ENCODE measurements at places on chromosomes 12 and 14. TPM values are rescaled to one million over a fixed set of nuclear protein-coding genes. Genes with fewer than 3 reads are reported as not detected.

DNA sequence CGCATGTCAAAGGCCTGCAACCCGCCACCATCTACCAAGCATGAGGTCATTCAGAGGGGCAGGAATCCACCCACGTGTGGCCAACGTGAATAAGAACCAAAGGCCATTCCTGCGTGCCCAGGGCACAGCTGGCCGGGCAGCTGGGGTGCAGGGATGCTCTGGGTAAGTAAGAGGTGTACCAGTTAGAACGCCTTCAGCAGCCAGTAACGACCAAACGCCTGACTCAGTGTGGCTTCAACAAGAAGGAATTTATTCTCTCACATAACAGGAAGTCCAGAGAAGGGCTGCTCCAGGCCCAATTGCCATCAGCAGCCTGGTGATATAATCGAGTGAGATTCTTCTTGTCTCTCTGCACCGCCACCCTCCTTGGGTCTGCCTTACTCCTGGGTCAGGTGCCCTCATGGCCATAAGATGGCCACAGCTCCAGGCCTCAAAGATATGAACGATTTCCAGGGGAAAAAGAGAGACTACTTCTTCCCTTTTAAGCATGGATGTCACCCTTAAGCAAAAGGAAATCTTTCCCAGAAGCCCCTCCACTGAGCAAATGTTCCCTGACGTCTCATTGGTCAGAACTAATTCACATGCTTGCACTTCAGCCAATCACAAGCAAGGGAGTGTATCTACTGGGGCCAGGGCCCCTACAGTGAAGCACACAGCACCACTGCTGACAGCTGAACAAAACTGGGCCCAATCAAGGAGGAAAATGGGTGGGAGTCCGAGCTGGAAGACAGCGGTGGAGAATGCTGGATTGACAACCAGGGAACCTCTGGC is 7.3 kb downstream of the TTC7B start:
- H3K27ac ChIP-seq, result no peak overlapping the region
- no peaks in the 10 kb centered on the region for H3K36me3 ChIP-seq
- no peaks in the 10 kb centered on the region for H3K27me3 ChIP-seq
- peaks cover 13% of the 10 kb centered on the region for H3K4me1 ChIP-seq

DNA sequence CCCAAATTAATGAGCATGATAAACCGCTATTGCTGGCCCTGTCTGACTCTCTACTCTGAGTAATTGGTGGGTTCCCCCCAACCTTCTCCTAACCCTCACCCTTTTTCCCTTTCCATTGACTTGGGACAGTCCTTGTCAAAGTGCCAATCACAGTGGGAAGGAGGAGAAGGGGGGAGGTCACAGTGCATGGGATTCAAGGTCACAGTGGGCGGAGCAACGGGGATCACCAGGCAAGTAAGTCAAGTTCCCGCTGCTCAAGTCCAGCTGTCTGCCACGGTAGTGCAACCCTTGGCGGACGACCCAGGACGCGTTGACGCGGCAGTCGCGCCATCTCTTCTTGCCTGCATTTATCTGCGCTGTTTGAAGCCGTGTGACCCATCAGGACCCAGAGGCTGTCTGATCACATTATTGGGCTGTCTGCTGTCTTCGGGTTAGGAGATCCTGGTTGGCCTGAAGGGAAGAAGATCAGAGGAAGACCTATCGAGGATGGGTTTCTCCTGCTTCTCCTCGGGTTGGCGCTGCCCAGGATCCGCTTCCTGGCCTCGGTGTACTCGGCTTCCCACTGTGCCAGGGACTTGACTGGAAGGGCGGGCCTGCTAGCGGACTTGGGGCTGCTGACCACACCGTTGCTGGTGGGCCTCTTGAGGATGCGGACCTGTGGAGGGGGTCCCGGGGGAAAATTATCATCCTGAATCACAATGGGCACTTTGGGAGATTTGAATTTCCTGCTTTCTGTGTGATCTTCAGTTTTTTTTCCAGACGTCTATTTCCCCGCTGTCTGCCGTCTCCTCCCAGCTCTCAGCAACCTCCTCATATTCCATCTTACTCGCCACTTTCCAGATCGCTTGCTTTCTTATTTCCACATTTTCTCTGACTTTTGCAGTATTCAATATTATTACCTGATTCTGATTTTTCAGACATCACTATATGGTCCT is 3.1 kb upstream of the MDM2 start:
- no peak for DNase-seq
- peaks cover 8% of the 10 kb centered on the region for H3K36me3 ChIP-seq
- no peak overlapping the region for H3K27ac ChIP-seq
- peaks cover 14% of the 10 kb centered on the region for H3K4me1 ChIP-seq
- no peaks in the 10 kb centered on the region for H3K27me3 ChIP-seq

DNA sequence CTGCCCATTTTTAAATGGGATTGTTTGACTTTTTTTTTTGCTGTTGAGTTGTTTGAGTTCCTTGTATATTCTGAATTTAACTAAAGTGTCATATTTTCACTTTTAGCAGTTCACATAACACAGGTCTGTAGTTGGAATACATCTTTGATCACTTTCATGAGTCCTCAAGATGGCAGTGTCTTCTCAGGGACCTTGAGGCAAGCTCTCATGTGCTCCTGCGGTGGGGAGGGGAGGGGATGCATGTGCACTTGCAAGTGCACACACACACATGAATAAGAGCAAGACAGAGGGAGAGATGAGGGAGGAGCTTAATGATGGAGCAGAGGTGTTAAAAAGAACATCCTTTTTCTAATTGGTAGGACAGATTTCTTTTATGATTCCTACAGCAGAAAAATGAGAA is 291.4 kb upstream of the OR4E1 start:
- H3K4me3 ChIP-seq, result no peak overlapping the region
- H3K27ac ChIP-seq, result no peak overlapping the region
- no peak for DNase-seq
- H3K36me3 ChIP-seq, result no peaks in the 10 kb centered on the region

DNA sequence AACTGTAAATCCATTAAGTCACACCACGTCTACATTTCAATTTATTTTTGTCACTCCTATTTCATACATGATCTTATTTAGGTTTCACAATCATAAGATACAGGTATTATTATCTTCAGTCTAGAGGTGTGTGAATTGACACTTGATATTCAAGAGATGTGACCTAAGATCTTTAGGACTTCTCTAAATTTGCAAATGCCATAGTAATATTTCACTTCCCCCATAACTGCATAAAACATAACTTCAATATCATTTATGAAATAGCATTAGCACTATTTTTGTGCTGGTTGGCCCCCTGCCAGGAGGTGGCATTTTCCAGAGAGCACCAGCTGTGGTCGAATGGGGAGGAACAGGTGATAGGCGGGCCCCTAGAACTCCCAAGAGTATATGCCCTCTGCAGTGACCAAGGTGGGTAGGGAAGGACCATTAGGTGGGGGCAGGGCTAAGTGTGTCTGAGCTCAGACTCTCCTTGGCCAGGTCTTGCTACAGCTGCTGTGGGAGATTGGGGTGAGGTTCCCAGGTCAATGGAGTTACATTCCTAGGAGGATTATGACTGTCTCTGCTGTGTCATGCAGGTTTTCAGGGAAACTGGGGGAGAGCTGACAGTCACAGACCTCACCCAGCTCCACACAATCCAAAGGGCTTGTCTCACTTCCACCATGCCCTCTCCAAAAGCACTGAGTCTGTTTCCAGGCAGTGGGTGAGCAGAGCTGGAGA is 49.2 kb upstream of the ERGIC2 start:
- H3K4me3 ChIP-seq, result no peak overlapping the region
- DNase-seq, result peak; percentile 39
- H3K27ac ChIP-seq, result no peak overlapping the region
- peaks cover 9% of the 10 kb centered on the region for H3K4me1 ChIP-seq
- H3K36me3 ChIP-seq, result no peaks in the 10 kb centered on the region

DNA sequence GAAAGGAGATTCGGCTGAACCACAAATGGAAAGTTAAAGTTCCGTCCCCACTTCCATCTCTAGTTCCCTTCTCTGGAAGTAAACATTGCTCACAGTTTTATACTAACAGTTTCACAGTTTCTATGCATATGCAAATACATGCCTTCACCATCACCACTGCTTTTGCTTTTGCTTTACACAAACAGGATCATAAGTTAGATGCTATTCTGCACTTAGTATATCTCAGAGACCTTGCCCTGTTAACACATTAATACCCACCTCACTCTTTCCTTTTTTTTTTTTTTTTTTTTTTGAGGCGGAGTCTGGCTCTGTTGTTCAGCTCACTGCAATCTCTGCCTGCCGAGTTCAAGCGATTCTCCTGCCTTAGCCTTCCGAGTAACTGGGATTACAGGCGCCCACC is 890 bp downstream of the TEP1 start:
- peak overlapping the region; percentile 83 for H3K4me3 ChIP-seq
- DNase-seq, result no peak
- H3K27me3 ChIP-seq, result no peaks in the 10 kb centered on the region
- peak overlapping the region; percentile 92 for H3K27ac ChIP-seq
- H3K4me1 ChIP-seq, result peaks cover 31% of the 10 kb centered on the region
- H3K36me3 ChIP-seq, result peaks cover 17% of the 10 kb centered on the region

DNA sequence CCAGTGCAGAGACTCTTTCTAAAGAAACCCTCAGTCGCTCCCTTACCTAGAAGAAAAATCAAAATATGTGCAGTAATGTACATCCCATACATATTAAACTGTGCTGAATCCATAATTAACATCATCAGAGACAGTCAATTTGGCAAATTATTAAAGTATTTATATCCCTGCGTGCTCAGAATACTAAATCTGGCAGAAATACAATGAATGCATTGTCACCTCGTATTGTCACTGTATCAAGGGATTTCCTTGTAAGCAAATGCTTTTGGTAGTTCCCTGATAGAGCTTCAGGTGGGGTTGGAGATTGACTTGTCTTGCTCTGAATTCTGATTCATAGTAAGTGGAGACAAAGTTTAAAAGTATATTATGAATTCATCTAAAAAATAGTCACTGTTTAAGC is 319.1 kb downstream of the PPFIA2 start:
- no peaks in the 10 kb centered on the region for H3K27me3 ChIP-seq
- DNase-seq, result no peak
- no peak overlapping the region for H3K27ac ChIP-seq
- no peaks in the 10 kb centered on the region for H3K36me3 ChIP-seq
- no peak overlapping the region for H3K4me3 ChIP-seq

DNA sequence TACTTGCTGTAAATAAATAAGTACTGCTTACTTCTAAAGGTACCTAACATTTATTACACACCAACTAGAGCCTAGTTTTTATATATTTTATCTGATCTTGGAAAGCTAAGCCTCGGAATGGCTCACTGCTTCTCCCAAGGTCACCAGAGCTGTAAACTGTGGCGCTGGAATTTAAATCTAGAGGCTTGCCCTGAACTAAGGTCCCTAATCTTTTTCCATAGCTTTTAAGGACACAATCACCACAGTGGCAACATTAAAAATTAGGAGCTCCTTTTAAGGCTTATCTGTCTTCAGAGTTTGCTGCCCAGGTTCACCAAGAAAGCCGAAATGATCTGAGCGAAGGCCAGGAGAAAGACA is 670 bp downstream of the CCNB1IP1 start:
- H3K4me3 ChIP-seq, result peak overlapping the region; percentile 73
- peaks cover 24% of the 10 kb centered on the region for H3K4me1 ChIP-seq
- H3K27ac ChIP-seq, result peak overlapping the region; percentile 86
- DNase-seq, result no peak

DNA sequence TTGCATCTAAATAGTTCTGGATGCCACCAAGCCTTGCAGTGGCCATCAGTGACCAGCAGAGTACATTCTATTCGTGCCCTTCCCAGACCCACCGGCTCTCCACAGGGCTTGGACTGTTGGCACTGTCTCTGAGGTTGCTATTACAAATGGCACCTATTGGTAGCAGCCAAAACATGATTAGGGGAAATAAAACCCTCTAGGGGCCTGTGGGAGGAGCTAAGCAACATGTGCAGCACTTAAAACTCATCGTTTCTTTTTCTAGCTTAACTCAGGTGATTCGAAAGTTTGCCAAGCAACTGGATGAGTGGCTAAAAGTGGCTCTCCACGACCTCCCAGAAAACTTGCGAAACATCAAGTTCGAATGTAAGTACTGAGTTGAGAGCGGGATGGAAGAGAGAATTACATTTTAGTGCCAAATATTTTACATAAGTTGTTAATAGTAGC is 65.4 kb upstream of the RIC8B start:
- H3K4me3 ChIP-seq, result no peak overlapping the region
- DNase-seq, result peak; percentile 50
- H3K27me3 ChIP-seq, result peaks cover 10% of the 10 kb centered on the region

DNA sequence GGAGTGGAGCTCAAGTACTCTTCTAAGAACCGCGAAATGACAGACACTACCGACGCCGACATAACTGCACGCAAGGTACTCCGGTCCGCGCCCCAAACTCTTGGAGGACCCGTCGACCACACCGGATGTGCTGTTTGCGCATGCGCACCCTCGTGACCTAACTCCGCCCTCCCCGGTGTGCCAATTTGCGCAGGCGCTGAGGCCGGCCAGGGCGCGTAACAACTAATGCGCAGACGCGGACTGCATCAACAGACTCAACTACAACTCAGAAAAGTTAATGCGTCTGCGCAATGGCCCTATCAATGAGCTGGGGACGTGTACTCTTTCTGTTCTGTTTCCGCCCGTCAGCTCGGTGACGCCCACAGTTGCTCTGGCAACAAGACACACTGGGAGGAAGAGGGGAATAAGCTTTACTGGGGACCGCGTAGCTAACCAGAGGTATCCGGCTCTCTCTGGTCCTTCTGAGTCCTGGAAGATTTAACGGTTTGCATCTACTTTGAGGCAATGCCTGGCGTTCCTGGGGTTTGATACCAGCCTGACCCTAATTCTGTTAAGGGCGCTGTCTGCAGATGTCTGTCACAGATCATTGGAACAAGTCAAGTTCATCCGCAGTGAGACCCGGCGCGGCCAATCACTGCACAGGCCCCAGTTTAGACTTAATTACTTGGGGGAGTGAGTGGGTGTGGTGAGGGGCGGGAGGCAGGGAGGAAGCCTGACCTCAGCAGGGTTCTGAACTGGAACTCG is at the start of gene DAD1:
DAD1 (minus strand) TSS at position 129 of the 744 bp plus-strand sequence; CDS start at position 62, 67 bp downstream.
- no peaks in the 10 kb centered on the region for H3K36me3 ChIP-seq
- peak within 1 kb of the TSS; percentile 96 for H3K27ac ChIP-seq
- peak within 1 kb of the TSS; percentile 79 for H3K4me3 ChIP-seq

DNA sequence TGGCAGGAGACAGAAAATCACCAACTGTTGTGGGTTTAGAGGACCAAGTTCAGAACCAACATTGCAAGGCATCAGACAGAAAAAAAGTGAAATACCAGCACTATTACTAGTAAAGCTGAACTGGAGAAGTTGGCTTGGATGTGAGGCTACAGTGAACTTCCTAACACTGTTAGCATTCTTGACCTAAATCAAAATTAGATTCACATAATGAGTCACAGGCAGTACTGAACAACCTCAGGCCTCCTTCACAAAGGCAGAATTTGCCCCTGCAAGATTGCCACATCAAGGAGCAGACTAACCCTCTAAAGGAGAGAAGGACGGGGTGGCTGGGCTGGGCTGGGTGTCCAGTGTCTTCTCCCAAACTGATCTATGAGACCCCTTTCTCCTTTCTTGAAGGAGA is 539.7 kb downstream of the SNAPC1 start:
- H3K4me1 ChIP-seq, result no peaks in the 10 kb centered on the region
- DNase-seq, result no peak
- H3K27ac ChIP-seq, result no peak overlapping the region
- no peak overlapping the region for H3K4me3 ChIP-seq
- H3K36me3 ChIP-seq, result no peaks in the 10 kb centered on the region

- H3K4me1 ChIP-seq, result no peaks in the 10 kb centered on the region
- H3K36me3 ChIP-seq, result peaks cover 97% of the 10 kb centered on the region
- H3K27me3 ChIP-seq, result no peaks in the 10 kb centered on the region
- H3K27ac ChIP-seq, result no peak overlapping the region
Observed at GRCh38 chr12:115979351-115979750, 298.1 kb downstream of the MED13L start.

AVPR1A gene
- 2.2 TPM for total RNA-seq

NKX2-1 gene
- 180 TPM for total RNA-seq

DPPA3 gene
- not detected for total RNA-seq

Measured in lower lobe of right lung (tissue), 2 donors.